ENCODE measurements at places on chromosomes 5 and 9. TPM values are rescaled to one million over a fixed set of nuclear protein-coding genes. Genes with fewer than 3 reads are reported as not detected.

The PTPRD gene
- 0.13 TPM for total RNA-seq

The SLC46A2 gene
- not detected for total RNA-seq

The PLAC8L1 gene
- total RNA-seq, result 0.49 TPM

The UGT3A2 gene
- total RNA-seq, result not detected

The PLPP7 gene
- total RNA-seq, result not detected

The CAMLG gene
- 28.3 TPM for total RNA-seq

The QSOX2 gene
- total RNA-seq, result 25.7 TPM

The PHAX gene
- 53.1 TPM for total RNA-seq

The NIM1K gene
- total RNA-seq, result 0.14 TPM

The SOHLH1 gene
- total RNA-seq, result not detected

The HMMR gene
- total RNA-seq, result 31.8 TPM

The PPIP5K2 gene
- 24.0 TPM for total RNA-seq

The TLX3 gene
- not detected for total RNA-seq

The PCDHB10 gene
- 0.05 TPM for total RNA-seq

The LOX gene
- 1.8 TPM for total RNA-seq

The PRR7 gene
- total RNA-seq, result 28.0 TPM

The SLC25A2 gene
- not detected for total RNA-seq

The DIPK1B gene
- total RNA-seq, result 8.9 TPM

The ATG10 gene
- 9.3 TPM for total RNA-seq

The CD14 gene
- total RNA-seq, result 4.0 TPM

The C9 gene
- not detected for total RNA-seq

The PCDHGA5 gene
- total RNA-seq, result 0.07 TPM

The TMEM171 gene
- 6.3 TPM for total RNA-seq

The FOXD4 gene
- total RNA-seq, result 0.58 TPM

The CEL gene
- total RNA-seq, result 0.38 TPM

The ENTREP1 gene
- 0.58 TPM for total RNA-seq

The CARD6 gene
- 4.5 TPM for total RNA-seq

The CHSY3 gene
- 0.04 TPM for total RNA-seq

The HSD17B3 gene
- 0.31 TPM for total RNA-seq

The PCDHB5 gene
- total RNA-seq, result 1.5 TPM

The CDKN2B gene
- not detected for total RNA-seq

The OR1J1 gene
- total RNA-seq, result not detected

The N4BP3 gene
- total RNA-seq, result 1.5 TPM

The NUTM2G gene
- not detected for total RNA-seq

The SET gene
- total RNA-seq, result 477 TPM

The NAIF1 gene
- total RNA-seq, result 8.0 TPM

The PIP5K1B gene
- not detected for total RNA-seq

The PCDHAC2 gene
- total RNA-seq, result 3.0 TPM

The SLC34A3 gene
- 0.07 TPM for total RNA-seq

The C5orf52 gene
- not detected for total RNA-seq

The FUBP3 gene
- 48.8 TPM for total RNA-seq

The NR2F1-AS1 gene
- total RNA-seq, result 3.8 TPM

The PCDHB9 gene
- total RNA-seq, result not detected

The PGM5 gene
- not detected for total RNA-seq

The SPATA31A3 gene
- total RNA-seq, result not detected

The SNCAIP gene
- total RNA-seq, result not detected

The PCDHGA8 gene
- total RNA-seq, result not detected

Data from A549 treated with DMSO at 1 μM for 4 hours (cell line).